Non-pigmented ciliary epithelial cell (primary cell): ENCODE measurements at places on chromosomes 2 and 18.

GRCh38 chr2:26144031-26144430, 28.9 kb upstream of the GAREM2 start:
- no peak for DNase-seq

DNA sequence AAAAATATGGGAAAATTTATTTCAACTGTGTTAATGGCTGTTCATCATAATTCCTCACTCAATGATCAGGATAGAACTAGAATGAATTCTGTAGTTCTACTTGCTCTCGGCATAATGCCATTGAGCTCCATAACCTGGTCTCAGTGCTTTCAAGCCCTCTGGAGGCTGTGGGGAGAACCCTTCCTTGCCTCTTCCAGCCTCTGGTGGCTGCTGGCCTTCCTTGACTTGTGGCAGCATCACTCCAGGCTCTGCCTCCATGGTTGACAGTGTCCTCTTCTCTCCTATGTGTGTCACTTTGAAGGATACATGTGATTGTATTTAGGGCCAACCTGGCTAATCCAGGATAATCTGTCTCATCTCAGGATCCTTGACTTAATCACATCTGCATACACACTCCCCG, 26.9 kb upstream of the CABYR start:
- DNase-seq = no peak

GRCh38 chr2:188894979-188895378, 79.2 kb upstream of the COL3A1 start:
- no peak for DNase-seq

- no peak for DNase-seq
Measured at GRCh38 chr2:241460631-241461030, 47.8 kb downstream of the STK25 start.

DNA sequence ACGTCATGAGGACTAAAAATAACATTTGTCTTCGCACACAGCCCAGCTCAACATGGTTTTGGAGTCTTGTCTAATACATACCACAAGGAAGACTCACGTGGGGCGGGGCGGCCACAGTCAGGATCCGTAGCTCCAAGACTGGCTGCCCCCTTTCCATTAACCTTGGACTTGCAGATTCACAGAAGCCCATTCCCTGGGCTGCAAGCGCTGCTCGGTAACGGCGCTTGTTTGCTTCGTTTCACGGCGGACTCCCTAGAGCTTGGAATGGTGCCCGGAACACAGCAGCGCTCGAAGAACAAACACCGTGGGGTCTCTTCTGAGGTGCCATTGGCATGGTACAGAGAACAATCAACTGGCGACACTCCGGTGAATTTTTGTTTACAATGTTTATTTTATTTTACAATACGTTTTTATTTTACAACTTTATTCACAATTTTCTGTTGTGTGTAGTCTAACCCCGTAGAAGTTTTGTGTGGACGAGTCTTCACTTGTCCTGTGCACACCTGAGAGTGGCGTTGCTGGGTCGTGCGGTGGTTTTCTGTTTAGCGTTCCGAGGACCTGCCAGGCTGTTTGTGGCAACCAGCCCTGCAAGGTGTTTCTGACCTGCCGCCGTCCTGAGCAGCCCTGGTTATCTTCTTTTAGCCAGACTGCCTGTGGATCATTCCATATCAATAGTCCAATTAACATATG, 126.5 kb downstream of the GALR1 start:
- no peak for DNase-seq

DNA sequence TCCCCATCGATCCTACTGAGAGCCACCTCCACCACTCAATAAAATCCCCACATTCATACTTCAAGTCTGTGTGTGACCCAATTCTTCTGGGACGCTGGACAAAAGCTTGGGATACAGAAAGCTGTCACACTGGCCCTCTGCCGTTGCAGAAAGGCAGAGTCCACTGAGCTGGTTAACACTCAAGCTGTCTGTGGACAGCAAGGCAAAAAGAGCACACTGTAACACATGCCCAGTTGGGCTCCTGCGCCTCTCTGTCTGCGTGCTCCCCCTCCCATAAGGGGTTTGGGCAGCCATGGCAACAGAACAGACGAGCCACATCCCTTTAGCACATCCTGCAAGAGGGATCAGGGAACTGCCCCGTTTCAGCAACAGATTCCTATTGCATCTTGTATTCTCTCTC, 106.9 kb upstream of the RGPD4 start:
- no peak for DNase-seq

- DNase-seq = no peak
Measured at GRCh38 chr2:25586726-25587144, 86.6 kb downstream of the DTNB start.

DNA sequence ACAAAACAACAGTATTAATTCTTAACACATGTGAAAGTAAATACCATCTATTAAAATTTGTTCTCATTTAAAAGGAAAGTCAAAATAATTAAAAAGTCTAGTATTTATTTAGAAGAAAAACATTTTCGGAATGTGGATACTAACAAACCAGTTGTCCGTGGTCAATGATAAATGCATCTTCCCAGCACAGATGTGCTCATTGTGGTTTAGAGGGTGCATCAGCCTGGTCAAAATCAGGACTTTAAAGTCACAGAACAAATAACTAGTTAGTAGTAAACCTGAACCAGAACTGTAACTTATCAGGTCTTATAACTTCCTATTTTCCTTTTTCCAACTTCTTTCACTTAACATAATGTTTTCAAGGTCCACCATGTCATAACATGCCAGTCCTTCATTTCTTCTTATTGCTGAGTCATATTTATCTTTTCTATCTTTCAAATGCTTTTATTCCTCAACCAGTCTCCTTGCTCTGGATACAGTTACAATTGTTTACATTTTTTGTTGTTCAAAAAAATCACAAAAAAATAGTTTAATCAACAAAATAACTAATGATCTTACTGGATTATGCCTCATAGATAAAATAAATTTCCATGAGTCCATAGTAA, 55.8 kb downstream of the ID2 start:
- no peak for DNase-seq

GRCh38 chr2:171711351-171711750, 24.1 kb downstream of the DYNC1I2 start:
- no peak for DNase-seq

DNA sequence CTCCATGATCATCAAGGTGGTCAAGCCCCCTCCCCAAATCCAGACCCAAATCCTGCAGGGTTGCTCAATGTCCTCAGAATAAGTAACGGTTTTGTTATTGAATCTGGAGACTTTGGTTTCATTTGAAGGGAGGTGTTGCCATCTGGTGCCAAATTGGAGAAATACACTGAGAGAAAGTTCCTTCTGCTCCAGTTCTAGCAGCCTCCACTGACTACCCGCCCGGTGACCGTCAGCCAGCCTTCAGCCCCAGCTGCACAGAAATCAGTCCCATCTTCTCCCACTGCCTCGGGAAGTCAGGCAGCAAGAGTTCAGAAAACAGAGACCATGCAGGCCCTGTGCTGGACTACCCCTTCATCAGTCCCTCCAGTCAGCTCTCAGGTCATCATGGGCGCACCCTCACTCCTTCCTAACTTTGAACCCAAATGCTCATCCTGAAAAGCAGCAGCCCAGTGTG, 38.7 kb downstream of the PKDCC start:
- no peak for DNase-seq

- DNase-seq = no peak
Measured at GRCh38 chr2:524442-524841, 152.8 kb downstream of the TMEM18 start.

- no peak for DNase-seq
Measured at GRCh38 chr18:42784632-42785031, 330.9 kb downstream of the RIT2 start.

DNA sequence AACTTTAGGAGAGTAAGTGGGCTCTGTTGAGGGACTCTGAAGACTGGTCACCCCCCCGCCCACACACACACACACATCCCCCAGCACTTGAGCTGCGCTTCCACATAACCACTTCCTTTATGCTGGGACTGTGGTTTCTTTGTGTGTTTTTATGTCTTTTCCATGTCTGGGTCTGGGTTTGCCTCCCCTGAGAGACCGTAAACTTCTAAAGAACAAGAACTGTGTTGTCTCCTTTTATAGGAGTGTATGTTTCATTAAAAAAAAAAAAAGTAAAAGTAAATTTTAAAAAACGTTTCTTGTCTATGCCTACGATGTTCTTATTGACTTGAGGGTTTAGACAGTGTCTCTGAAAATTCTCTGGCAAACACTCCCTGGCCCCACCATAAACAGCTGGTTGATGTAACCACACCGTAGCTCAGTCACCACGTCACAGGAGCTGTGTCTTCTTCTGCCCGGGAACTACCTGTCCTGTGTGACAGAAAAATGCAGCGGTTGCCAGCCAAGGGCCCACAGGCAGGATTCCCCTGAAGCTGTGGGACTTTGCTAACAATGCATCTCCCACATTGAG, 68.0 kb downstream of the KLHL29 start:
- no peak for DNase-seq

DNA sequence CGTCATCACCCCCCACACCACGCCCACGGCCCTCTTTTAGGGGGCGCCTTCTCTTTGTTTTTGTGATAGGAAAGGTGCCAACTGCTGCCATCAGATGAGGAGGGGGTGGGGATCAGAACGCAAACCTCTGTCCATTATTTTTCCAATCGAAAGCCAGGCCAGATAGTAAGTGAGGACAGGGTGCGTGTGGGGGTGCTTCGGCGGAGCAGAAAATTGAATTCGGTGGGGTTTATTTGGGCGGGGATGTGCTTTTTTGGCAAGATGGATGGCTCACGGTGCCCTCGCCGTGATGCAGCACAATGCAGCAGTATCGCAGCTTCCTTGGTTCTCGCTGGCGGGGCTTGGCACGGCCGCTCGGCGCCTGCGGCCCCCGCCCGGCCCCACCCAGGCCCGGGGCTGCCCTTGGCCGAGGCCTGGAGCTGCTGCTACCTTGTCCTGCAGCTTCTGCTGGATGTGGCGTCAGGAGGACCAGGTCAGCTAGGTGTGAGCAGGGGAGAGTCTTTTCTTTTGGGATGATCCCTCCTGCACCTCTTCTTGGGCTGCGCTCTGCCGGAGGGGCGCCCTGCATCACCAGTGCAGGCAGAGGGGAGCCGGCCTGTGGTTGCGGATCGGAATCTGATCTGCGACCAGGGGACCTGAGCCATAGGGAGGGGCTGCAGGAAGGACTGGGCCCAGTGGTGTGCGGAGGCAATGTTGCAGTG, 1.3 kb downstream of the SPTBN1 start:
- no peak for DNase-seq

- DNase-seq = no peak
Measured at GRCh38 chr2:179253226-179253625, 11.4 kb downstream of the SESTD1 start.

DNA sequence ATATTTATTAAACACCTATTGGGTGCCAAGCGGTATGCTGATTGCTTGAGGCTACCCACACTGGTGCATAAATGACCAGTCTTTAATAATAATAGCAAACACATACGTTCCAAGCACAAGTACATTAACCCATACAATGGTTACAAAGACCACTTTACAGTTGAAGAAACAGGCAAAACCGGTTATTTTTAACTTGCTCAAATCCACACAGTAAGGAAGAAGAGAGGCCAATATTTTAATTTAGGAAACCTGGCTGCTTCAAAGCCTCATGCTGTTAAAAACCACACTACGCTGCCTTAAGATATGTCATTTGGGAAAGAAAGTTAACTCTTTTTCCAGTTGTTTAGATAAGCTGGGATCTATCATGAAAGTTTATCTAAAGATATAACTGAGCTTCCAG, 2.4 kb upstream of the IMPA2 start:
- DNase-seq = no peak

DNA sequence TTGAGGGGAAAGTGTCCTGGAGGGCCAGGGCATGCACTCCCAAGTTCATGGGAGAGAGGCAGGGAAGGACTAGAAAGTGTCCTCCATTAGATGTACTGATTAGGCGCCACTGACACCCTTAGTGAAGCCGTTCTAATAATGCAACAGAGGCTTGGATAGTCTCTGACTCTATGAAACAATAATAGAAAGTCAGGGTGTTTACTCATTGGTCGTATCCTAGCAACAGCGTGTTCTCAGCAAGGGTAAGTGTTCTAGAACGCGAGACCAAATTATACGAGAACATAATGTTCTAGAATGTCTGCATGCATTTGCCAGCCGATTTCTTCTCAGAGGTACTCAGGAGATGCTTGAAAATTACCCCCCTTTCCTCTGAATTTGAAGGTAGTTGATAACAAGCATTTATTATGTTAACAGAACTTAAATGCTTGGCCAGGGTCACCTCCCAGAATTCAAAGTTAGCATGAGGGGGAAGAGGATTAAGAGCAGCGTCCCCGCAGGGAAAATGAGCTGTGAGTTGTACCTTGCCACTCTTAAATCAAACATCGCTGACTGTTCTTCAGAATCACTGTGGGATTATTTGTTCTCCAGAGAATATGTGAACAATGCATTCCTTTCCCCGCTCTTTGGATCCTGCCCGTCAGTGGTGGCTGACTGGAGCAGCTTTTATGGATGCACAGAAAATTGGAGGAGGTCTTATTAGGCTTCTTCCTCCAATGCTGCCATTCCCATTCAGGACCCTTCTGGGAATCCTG, 33.7 kb upstream of the PDIA6 start:
- no peak for DNase-seq

DNA sequence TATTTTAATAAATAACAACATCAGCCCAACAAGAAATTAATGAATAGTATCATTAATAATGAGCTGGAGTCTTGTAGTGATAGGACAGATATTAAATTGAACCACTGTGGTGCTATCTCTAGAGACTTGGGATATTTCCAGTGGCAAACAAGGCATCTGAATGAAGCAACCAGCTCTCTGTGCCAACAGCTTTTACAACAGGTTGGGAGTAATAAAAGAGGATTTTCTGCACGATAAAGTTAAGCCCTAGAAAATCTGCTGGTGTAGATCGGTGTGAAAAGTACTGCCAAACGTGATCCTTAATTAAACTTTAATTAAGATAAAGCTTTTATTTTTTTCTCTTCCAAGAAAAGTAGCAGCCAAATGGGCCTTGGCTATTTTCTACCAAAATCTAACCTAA, 385.5 kb downstream of the NR4A2 start:
- DNase-seq = no peak

DNA sequence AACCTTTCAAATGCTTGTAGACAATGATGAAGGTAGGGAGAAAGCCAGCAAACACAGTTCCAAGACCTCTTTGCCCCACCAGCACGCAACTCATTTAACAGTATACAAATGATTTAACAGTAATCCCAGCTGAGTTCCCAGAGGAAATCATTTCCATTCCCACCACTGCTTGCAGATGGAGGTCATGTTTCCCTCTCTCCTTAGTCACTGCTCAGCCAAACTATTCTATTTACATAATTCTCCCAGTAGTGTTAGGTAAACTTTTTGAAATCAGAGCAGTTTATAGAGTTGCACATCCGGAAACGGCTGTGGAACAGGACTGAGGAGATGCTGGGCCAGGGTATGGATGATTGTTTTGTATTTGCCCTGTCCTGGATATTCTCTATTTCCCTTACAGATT, 328.5 kb downstream of the FIGN start:
- DNase-seq = no peak

DNA sequence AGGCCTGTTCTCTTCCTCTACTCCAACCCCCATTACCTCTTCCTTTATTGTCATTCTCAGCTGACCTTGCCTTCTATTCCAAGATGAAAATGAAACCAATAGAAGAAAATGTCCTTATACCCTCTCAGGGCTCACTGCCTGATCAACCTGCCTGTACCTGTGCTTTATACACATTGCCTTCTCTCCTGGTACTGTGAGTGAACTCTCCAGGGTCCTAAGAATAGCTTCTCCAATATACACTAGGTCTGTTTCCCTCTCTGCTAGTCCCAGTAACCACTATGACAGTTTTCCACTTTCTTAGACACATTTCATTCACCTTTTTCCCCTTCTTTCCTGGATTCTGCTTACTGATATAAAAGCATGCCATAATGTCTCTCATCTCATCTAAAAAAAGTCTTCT, 85.7 kb downstream of the FSHR start:
- DNase-seq = no peak

GRCh38 chr2:401019-401679, 113.3 kb upstream of the ALKAL2 start:
- DNase-seq = no peak

GRCh38 chr2:141647353-141647752, 483.5 kb downstream of the LRP1B start:
- DNase-seq = no peak
